Upper lobe of left lung (tissue), 6 donors: ENCODE measurements at places on chromosomes 2 and 18.
A peak's percentile ranks its signal among the peaks of the same experiment; 100 is the strongest.

DNA sequence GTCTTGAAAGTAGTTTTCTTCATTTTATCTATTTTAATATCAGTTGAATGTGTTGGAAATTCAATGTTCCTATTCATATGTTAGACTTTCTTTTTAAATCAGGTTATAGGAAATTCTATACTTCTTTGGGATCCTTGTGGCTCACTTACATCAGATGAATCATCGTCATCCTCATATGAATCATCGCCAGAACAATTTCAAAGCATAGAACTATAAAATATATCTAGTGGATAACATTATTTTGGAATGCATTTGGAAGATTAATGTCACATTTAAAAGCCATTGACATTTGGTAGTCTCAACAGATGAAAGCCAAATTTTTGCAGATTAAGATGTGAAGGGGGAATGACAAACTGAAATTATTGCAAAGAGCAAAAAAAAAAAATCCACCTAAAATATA, 94.1 kb downstream of the FAM161A start:
- no peaks in the 10 kb centered on the region for H3K27me3 ChIP-seq
- no peak overlapping the region for H3K27ac ChIP-seq
- DNase-seq: no peak
- H3K36me3 ChIP-seq: no peaks in the 10 kb centered on the region
- H3K4me3 ChIP-seq: no peak overlapping the region

DNA sequence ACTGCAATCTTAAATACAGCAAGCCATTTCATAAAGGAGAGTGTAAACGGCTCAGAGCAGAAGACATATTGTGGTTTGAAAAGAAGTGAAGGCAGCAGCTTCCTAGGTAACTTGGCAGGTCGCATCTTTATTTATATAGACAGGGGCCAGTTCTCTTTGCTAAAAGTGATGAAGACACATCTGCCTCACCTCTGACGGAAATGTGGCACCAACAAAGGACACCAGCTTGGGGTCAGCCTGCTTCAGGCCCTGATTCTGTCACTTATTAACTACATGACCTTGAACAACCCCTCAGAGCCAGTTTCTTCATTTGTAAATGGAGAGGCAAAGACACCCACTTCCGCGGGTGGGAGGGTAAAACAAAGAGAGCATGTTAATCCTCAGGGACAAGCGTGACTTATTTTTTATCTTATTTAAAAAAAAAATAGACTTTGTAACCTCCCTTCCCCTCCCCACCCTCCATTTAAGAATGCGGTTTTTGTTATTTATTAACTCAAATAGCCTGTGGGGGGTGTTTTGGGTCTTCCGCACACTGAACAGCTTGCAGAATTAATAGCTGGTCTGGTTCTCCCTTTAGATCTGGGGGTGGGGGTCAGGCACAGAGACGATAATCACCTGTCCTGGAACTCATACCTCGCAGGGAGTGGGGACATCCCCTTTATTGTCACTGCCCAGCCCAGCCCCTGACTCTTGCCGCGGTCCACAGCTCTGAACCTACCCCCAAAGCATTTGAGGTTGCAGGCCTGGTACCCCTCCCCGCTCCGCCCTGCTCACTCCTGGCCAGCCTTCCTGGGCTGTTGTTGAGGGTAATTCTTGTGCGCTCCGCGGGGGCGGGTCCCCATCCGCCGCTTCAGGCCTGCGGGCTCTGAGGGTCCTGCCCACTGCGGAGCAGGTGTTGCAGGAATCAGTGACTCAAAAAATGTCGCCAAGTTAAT, 64.2 kb upstream of the TMEM17 start:
- no peak for DNase-seq
- no peak overlapping the region for H3K4me3 ChIP-seq
- no peaks in the 10 kb centered on the region for H3K27me3 ChIP-seq
- peaks cover 8% of the 10 kb centered on the region for H3K4me1 ChIP-seq
- H3K27ac ChIP-seq: no peak overlapping the region

DNA sequence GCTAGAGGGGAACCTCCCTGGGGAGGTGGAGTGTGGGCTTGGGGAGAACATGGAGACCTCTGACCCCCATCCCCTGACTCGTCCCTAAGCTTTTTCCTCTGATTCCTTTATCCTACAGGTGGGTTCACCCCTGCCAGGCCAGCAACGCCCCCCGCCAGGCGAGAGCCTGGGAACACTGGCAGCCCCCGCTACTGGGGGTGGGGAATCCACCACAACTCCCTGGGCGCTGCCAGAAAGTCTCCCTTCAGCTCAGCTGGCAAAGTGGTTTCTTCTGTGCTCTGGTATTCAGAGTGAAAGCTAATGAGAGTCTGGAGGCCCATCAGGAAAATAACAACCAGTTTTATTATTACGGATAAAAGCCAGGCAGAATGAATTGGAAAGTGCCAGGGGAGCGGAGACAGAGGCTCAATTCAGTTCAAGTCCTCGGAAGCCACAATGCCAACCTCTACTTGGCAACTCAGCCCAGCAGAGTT, 2.8 kb downstream of the DIPK1C start:
- no peaks in the 10 kb centered on the region for H3K36me3 ChIP-seq
- DNase-seq: no peak
- peaks cover 15% of the 10 kb centered on the region for H3K4me1 ChIP-seq
- H3K27me3 ChIP-seq: peaks cover 5% of the 10 kb centered on the region
- H3K27ac ChIP-seq: no peak overlapping the region

GRCh38 chr18:45619826-45620201, 4.5 kb downstream of the SLC14A2 start:
- H3K36me3 ChIP-seq: no peaks in the 10 kb centered on the region
- peak overlapping the region; percentile 63 for H3K27ac ChIP-seq
- no peaks in the 10 kb centered on the region for H3K27me3 ChIP-seq
- DNase-seq: no peak
- no peak overlapping the region for H3K4me3 ChIP-seq
